ENCODE measurements at places on chromosomes 7 and 10.

DNA sequence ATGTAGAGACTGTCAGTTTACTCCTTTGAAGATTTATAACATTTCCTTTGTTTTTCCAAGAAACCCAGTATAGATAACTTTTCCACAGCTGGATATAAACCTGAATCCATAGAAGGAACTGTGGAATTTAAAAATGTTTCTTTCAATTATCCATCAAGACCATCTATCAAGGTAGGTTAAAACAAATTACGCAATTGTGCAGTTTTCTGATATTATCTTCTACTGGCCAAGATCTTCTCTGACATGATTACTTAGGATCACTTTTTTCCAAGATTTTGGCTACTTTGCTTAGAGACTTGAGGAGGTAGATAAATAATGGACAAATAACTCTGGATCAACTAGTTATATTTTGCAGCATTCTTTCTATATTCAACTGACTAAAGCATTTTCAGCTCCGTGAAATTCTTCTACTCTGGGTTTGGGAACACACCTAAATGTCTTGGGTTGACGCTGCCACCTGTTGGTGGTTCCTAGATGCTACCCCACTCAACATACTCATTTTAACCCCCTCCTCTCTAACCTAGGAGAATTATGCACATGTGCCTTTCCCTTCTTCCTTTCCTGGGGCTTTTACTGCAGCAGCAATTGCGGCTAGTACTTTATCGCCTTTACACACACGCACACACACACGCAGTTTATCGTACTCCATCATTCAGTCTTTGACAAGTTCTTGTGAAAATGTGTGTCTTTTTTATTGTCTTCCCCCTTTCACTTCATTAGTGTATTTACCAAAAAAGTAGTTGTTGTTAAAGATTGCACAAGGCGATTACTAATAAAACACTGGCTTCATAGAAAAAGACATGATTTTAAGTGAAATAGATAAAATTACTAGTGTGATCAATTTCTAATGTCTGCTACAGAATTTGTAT is 32.7 kb downstream of the ABCB5 start:
- no peak for DNase-seq

- DNase-seq: no peak
Measured at GRCh38 chr7:55441774-55442522, 76.8 kb downstream of the LANCL2 start.

GRCh38 chr10:102605712-102606111 is 38.6 kb upstream of the TRIM8 start:
- no peak for DNase-seq

DNA sequence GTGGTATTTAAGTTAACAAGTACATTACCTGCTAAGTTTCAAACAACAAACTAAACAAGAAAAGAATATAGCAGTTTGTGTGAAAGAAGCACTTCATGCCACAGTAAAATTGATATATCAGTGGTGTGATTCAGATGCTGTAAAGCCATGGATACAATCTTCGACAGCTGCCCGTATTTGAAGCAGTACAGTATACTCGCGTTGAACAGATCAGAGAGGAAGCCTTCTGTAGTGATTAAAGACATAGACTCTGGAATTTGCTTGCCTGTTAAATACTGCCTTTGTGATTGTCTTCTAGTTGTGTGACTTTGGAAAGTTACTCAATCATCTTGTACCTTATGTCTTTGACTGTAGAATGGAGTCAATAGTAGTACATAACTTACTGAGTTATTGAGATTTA is 71.7 kb downstream of the CHRM2 start:
- DNase-seq: no peak

GRCh38 chr10:114547514-114547913 is 110.6 kb downstream of the ABLIM1 start:
- no peak for DNase-seq

- no peak for DNase-seq
Measured at GRCh38 chr7:155992538-155992937, 180.3 kb upstream of the SHH start.

- peak; percentile 9 for DNase-seq
Measured at GRCh38 chr10:74078037-74078436, 72.6 kb downstream of the AP3M1 start.

GRCh38 chr10:34187201-34187600 is 627.9 kb downstream of the PARD3 start:
- no peak for DNase-seq

DNA sequence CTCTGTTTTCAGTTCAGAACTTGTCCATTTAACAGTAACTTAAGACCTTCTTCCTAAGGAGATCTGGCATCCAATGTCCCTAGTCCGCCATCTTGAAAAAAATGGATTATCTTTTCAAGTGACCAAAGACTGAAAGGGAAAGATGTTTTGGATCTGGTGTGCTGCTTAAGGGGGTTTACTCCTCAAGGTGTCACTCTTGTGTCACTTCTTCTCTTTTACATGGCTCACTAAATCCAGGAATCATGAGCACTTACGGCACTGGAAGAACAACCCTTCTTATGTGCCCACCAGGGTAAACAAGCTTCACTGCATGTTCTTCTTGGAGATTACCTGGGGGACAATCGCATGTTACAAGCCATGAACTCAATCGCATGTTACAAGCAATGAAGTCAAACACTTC is 43.7 kb downstream of the ANXA8 start:
- no peak for DNase-seq

- no peak for DNase-seq
Measured at GRCh38 chr7:25314731-25315267, 86.5 kb upstream of the NPVF start.

- no peak for DNase-seq
Measured at GRCh38 chr7:131292141-131292905, 35.4 kb upstream of the MKLN1 start.

GRCh38 chr10:133230387-133231195 is 574 bp downstream of the UTF1 start:
- DNase-seq: peak; percentile 26

DNA sequence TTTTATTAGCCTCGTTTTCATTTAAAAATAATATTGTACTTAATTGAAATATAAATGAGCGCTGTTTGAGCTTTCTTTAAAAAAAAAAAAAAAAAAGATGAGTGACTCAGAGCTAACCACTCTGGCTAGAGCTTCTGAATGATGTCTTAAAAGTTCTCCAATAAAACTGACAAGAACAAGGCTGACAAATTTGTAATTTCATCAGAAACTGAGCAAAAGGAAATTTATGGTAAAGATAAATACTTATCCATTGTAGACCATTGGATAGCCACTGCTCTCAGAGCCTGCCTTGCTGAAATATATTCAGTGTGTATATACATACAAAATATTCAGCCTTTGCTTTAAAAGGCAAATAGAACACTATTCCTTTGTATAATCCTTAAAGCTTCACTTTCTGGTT is 91.2 kb upstream of the OIT3 start:
- no peak for DNase-seq

GRCh38 chr7:24979470-24979862 is 512 bp downstream of the OSBPL3 start:
- DNase-seq: peak; percentile 66

DNA sequence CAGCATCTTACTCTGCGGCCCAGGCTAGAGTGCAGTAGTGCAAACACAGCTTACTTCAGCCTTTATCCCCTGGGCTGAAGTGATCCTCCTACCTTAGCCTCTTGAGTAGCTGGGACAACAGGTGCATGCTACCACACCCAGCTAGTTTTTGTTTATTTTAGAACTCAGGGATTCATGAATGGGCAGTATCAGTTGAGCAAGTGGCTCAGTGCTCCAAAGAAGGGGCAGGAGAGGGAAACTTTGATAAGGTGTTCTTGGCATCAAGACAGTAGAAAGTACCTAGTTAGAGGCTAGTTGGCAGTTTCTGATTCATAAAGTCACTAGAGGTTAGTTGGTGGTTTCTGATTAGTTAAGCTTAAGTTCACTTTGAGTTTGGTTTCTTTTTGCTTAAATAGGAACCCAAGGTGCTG is 18.4 kb downstream of the TRIM24 start:
- no peak for DNase-seq

- DNase-seq: no peak
Measured at GRCh38 chr7:22672846-22673680, 53.9 kb upstream of the IL6 start.

DNA sequence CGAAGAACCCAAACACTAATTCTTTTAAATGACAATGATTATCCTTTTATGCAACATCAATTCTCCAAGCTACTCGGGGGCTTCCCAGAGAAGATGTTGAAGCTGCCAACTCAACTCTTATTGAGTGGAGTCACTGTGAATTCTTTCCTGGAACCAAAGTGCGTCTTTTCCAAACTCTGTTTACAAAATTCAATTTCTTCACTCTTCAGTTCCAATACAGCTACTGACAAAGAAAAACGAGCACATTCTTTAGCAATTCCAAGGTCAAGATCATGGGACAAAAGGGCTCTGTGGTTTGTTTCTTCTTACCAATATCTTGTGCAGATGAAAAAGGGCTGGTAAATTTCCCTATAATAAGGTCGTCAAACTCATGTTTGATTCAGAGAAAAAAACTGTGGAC is 74.2 kb downstream of the FAS start:
- no peak for DNase-seq

DNA sequence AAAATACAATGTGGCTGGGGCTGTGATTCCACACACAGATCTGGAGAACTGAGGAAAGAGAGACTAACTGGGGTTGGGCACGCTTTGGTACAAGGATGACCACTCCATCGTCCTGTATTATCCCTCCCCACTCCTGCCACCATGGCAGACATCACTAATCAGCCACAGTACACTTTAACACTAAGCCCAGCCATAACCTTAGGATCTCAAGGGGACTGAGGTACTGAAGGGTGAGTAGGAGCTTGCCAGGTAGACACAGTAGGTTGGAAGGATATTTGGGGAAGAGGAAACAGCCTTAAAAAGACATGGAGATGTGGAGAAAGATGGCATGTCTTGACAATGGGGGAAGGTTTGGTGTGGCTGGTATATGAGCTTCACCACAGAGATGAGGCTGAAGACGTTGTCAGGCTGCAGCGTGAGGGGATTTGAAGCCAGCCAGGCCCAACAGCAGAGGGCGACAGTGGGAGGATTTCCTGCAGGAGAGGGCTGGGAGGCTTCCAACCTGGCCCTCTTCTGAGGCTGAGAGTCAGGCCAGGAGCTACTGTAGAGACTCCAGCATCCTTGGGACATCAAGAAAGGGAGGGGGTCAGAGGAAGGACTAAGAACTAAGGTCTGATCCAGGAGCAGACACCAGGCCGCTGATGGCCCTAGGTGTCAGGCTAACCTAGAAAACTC is 58.6 kb upstream of the COL13A1 start:
- peak; percentile 6 for DNase-seq

DNA sequence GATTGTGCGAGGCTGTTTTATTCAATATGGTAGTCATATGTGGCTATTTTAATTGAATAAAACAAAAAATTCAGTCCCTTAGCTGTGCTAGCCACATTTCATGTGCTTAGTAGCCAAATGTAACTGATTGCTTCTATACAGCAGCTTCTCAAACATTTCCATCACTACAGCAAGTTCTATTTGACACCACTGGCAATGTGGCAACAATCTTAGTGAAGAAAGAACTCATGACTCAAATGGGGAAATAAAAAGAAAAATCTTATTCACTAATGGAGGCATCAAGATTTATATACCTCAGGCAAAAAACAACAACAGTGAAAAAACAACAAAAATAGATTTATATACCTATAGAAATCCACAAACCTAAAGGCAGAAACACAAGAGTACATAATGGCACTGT is 17.9 kb downstream of the SEM1 start:
- no peak for DNase-seq

- DNase-seq: no peak
Measured at GRCh38 chr10:80136134-80136571, 3.6 kb downstream of the PLAC9 start.

DNA sequence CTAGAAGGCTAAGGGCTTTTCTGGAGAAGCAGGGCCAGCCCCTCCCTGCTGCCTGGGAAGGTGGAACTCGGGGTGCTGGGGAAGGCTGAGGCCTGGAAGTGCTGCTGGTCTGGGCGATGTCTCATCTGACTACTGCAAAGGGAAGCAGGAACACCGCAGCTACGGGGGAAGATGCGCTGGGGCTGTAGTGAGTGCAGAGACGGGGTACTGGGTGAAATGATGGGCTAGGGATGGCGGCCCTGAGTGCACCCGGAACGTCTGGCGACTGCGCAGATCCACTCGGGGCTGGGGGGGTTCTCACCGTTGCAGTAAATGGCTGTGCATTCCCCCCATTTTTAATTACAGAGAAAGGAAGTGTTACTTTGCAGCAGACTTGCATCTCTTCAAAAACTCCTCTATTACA is 195.4 kb upstream of the ADARB2 start:
- DNase-seq: no peak

GRCh38 chr10:70508912-70509756 is 30.6 kb downstream of the PALD1 start:
- no peak for DNase-seq

DNA sequence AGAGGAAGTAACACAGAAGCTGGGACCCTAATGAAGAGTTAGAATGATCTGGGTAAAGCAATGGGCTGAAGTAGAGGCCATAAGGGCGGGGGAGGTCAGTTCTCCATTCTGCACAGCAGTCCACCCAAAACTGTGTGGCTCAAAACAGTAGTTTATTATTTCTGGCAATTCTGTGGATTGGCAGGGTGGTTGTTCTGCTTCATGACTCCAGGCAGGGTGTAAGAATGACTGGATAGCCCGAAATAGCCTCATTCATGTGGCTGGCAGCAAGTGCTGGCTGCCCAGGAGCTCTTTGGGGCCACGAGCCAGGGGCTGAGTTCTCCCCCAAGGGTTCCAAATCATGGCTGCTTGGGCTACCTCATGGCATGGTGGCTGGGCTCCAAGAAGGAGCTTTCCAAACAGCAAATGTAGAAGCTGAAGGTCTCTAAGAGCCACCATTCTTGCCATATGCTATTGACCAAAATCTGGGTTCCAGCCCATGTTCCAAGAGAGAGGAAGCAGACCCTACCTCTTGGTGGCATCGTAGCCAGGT is 315.1 kb upstream of the C7orf33 start:
- no peak for DNase-seq

- DNase-seq: peak; percentile 72
Measured at GRCh38 chr7:155796381-155797261, 15.6 kb downstream of the SHH start.

- no peak for DNase-seq
Measured at GRCh38 chr7:141460781-141461715, 90.2 kb upstream of the AGK start.

DNA sequence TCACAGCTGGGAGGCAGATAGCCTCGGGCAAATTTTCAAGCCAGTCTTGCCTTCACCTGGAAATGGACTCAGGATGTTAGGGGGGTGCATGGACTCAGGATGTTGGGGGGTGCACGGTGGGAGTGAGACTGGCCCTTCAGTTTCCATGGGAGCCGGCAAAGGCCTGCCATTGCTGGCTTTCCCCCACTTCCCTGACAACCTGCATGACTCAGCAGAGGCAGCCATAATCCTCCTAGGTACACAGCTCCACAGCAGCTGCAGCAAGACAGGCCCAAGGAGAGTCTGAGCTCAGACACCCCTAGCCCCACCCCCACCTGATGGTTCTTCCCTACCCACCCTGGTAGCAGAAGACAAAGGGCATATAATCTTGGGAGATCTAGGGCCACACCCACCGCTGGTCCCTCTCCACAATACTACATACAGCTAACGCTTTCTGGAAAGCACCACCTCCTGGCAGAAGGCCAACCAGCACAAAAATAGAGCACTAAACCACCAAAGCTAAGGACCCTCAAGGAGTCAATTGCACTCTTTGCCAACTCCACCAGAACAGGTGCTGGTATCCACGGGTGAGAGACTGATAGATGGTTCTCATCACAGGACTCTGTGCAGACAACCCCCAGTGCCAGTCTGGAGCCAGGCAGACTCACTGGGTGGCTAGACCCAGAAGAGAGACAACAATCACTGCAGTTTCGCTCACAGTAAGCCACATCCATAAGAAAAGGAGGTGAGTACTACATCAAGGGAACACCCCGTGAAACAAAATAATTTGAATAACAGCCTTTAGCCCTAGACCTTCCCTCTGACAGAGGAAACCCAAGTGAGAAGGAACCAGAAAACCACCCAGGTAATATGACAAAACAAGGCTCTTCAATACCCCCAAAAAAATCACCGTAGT is 18.3 kb downstream of the C7orf25 start:
- no peak for DNase-seq
